ENCODE measurements at places on chromosomes 13 and 19.

DNA sequence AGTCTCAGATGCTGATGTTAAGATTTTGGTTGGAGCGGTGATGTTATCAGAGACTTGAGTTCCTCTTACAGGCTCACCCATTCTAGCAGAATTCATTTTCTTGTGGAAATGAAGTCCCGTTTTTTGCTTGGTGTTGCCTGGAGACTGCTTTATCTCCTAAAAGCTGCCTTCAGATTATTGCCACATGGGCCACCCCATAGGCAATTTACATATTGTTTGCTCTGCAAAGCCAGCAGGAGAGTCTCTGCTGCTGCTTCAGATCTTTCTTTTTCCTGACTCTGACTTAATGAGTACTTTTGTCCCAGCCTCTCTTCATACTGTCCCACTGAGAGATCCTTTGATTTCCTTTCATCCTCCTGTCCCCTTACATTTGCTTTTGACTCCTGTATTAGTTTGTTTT is 114.6 kb downstream of the TDRD3 start:
- no peak for DNase-seq

GRCh38 chr19:45450012-45450333 is 17.8 kb upstream of the FOSB start:
- DNase-seq = no peak

DNA sequence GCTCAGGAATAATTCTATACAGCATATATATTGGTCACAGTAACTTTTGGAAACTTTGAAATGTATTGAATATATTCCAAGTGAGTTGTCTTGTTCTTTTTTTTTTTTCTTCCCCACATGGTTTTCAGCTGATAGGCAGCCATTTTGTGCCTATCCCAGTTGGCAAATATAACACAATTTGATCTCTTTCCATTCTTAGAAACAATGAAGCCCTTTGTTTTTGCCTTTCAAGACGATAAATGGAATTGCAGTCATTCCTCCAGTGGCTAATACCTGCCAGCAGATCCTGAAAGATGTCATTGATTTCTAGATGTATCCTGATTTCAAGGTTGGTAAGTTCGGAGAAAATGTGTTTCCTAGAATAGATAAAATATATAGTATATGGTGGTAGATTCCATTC is 951.1 kb upstream of the SLC10A2 start:
- no peak for DNase-seq

DNA sequence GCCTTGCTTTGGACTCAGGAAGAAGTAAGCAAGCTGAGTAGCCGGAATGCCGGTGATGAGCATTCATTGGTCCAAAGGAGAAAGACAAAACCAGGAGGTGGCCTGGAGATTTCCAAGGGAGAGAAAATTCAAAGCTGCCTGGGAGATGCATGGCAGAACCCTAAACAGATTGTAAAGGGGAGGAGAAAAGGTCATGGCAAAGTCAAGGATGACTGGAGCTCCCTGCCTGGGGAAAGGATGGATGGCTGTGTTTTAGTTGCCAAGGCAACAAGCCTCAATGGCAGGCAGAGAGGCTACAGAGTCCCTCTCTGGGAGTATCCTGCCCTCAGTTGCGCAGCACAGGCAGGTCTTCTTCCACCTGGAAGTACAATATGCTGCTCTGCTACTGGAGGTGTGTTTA is 134.0 kb downstream of the ENOX1 start:
- DNase-seq = no peak

DNA sequence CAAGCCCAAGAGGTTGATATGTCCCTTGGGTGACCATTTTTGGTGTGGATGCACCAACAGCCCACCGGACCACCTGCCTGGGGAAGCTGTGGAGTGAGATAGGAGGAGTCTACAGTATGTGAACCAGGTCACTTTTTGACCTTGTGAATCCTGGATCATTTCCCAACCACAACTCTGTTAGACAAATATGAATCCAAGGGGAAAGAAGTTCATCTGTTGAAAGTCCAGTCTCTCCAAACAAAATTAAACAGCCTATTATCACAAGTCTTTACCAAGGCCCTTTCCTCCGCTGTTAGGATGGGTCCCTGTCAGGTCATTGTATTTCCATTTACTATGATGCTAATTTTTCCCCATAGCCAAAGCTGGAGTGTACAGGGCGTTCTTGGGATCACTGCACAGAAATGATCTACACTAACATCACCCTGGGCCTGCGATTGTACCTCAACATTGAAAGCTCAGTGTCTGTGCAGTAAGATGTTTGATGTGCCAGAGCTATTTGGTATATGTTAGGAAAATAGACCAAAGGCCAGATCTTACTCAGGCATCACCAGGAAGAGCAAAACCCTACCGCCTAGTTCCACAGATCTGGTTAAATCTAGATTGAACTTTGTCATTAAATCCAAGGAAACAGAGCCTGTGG is 117.1 kb downstream of the STARD13 start:
- DNase-seq = no peak

DNA sequence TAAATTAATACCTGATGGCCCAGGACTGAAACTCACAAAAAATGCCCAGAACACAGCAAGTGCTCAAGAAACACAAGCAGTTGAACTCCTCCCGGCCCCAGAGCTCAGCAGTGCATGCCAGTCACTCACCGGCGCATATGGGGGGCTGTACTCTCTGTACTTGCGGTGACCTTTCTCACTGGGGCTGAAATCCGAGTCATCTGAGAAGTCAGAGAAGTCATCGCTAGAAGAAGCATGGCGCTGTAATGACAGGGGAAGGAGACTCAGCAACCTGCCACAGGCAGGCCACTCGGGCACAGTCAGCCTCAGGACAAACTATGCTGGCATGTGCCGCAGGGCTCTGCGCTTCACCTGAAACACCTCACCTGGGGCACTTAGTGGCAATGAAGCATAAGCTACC is 19.7 kb downstream of the ZC3H4 start:
- peak; percentile 43 for DNase-seq

- DNase-seq = peak; percentile 95
Observed at GRCh38 chr19:13150187-13150930, at the start of the genes IER2 and STX10. Gene IER2 (plus strand): TSS chr19:13150411. CDS start chr19:13153187, 2,776 bp downstream. Gene STX10 (minus strand): TSS chr19:13150375. CDS start chr19:13150173, 202 bp downstream.

GRCh38 chr13:112747256-112747655 is 57.4 kb downstream of the ATP11A start:
- no peak for DNase-seq

GRCh38 chr13:91699863-91700262 is 301.4 kb downstream of the GPC5 start:
- no peak for DNase-seq

GRCh38 chr13:111153977-111154332 is 38.8 kb downstream of the ARHGEF7 start:
- peak; percentile 70 for DNase-seq

GRCh38 chr19:10730932-10731331 is 13.1 kb downstream of the DNM2 start:
- no peak for DNase-seq

- DNase-seq = no peak
Observed at GRCh38 chr13:44068169-44068568, 188.5 kb downstream of the LACC1 start.

Data from activated CD4-positive, alpha-beta T cell treated with anti-CD3 and anti-CD28 coated beads, Interleukin-2, amount 50 U/mL, for 48 hours (primary cell).